Activated T-helper 2 cell treated with anti-CD3 and anti-CD28 coated beads, Interferon-gamma antibody, Interleukin-2, Interleukin-4, amounts not matched to agents 10 μg/mL and 5 μg/mL and 100 μg/mL, durations not matched to agents 14 hours and 24 hours and 36 hours (primary cell): ENCODE measurements at places on chromosomes 3 and 15.

DNA sequence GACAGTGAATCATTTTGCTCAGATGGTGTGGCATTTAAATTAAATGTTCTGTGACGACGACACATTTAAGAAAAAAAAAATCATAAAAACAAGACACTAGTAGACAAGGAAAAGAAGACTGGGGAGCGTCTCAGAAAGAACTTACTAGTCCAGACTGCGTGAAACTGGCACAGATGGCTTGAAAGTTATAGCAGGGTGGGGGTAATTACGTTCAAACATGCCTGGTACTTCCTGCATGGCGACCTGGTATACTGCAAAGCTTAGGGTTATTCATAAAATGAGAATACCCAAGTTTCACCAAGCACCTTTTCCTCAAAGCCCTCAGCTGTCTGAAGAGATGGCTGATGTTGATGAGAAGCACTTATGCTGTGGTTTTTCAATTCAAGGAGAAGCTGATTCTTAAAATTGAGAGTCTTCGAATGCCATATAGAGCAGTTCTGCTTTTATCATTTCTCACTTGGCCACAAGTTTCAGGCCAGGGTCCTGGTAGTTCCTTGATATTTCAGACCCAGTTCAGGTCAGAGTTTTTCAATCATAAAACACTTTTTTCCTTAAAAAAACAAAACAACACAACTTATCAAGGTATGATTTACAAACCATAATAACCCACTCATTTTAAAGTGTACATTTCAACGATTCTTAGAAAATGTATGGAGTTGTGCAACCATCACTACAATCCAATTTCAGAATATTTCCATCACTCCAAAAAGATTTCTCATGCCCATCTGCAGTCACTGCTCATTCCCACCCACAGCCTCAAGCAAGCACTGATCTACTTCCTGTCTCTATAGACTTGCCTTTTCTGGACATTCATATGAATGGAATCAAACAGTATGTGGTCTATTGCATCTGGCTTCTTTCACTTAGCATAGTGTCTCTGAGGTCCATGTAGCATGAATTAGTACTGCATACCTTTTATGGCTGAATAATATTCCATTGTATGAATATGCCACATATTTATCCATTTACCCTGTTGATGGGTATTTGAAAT, 24.7 kb downstream of the PCOLCE2 start:
- peaks cover 10% of the 10 kb centered on the region for H3K4me1 ChIP-seq
- H3K27me3 ChIP-seq = peaks cover 23% of the 10 kb centered on the region
- H3K4me3 ChIP-seq = no peak overlapping the region

- H3K4me3 ChIP-seq = no peak overlapping the region
- H3K4me1 ChIP-seq = no peaks in the 10 kb centered on the region
- no peak for DNase-seq
- H3K27me3 ChIP-seq = peaks cover 35% of the 10 kb centered on the region
- no peaks in the 10 kb centered on the region for H3K36me3 ChIP-seq
Observed at GRCh38 chr3:110806924-110807323, 264.7 kb upstream of the NECTIN3 start.

- H3K36me3 ChIP-seq = no peaks in the 10 kb centered on the region
- H3K27ac ChIP-seq = no peak overlapping the region
- H3K27me3 ChIP-seq = no peaks in the 10 kb centered on the region
- no peak overlapping the region for H3K4me3 ChIP-seq
Observed at GRCh38 chr3:85228966-85229365, 270.2 kb downstream of the CADM2 start.

DNA sequence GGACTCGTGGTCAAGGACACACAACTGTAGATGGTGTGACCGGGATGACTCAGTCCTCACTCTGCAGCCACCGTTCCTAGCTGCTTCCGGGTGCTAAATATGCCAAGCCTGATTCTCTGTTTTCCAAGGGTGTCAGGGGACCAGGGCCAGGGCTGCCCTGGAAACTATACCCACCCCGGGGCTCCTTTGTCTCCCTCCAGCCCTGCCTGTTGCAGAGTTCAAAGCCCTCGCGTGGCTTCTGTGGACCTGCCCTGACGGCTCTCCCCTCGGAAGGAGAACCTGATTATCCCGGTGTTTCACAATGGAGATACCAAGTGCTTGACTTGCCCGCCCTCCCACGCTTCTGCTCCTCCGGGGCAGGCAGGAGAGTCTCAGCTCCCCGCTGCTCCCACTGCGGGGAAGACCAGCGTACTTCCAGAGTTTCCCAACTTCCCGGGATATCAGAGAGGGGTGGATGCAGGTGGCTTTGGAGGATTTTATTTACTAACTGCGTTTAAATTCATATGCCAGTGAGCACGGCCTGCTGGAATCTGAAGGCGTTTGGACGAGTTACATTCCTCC, 125.0 kb downstream of the ASB7 start:
- H3K4me3 ChIP-seq = no peak overlapping the region
- peaks cover 4% of the 10 kb centered on the region for H3K4me1 ChIP-seq
- no peaks in the 10 kb centered on the region for H3K27me3 ChIP-seq
- H3K36me3 ChIP-seq = no peaks in the 10 kb centered on the region
- no peak overlapping the region for H3K27ac ChIP-seq
- no peak for DNase-seq
